ENCODE measurements at places on chromosomes 2 and 18. TPM values are rescaled to one million over a fixed set of nuclear protein-coding genes. Genes with fewer than 3 reads are reported as not detected.

NEMP2 gene
- total RNA-seq, result 10.2 TPM

DNA sequence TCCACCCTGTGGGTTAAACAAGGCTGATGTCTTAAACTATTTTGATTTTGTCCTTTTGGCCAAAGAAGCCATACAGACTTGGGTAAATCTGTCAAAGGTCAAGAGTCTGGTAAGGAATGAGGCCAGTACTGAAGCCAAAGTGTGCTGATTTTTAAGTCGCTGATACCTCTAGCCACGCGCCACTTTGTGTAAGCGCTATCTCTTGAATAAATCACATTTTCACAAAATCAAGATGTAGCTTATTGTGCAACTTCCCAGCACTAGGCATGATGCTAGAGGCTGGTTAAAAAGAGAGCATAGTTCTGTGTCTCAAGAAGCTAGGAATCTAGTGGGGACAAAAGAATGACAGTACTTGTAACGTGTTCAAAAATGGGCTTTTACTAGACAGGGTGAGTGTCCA is 510.6 kb upstream of the RAB6C start:
- no peaks in the 10 kb centered on the region for H3K27me3 ChIP-seq
- no peak for DNase-seq
- H3K4me3 ChIP-seq, result no peak overlapping the region

DNA sequence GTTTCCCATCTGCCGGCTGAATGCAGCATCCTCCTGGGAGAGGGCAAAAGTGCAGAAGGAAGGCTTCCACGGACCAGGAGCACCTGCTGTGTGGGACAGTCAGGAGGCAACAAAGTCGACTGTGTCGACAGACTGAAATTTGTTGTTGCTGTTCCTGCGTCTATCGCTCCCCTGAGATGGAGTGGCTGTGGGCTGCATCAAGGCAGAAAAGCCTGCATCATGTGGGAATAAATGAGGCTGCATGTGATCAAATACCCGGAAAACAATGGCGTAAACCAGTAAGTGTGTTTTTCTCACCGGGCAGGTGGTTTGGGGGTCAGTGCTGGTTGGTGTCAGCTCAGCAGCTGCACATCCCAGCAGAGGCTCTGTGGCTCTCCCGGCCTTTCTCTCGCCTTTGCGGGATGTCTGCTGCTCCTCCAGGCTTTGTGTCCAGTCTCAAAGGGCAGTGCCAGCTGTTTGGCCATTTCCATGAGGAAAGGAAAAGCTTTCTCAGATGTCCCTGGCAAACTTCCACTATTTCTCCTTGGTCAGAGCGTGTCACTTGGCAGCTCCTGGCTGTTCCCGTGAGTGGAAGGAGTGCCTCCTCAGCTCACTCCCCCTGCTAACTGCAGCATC is 262.4 kb downstream of the NDUFA10 start:
- no peaks in the 10 kb centered on the region for H3K36me3 ChIP-seq
- H3K27ac ChIP-seq, result no peak overlapping the region
- peaks cover 44% of the 10 kb centered on the region for H3K4me1 ChIP-seq
- H3K27me3 ChIP-seq, result no peaks in the 10 kb centered on the region
- DNase-seq, result no peak

GRCh38 chr2:16346671-16347070 is 319.0 kb downstream of the CYRIA start:
- no peak overlapping the region for H3K4me3 ChIP-seq
- no peak for DNase-seq
- H3K4me1 ChIP-seq, result no peaks in the 10 kb centered on the region
- no peaks in the 10 kb centered on the region for H3K36me3 ChIP-seq

DNA sequence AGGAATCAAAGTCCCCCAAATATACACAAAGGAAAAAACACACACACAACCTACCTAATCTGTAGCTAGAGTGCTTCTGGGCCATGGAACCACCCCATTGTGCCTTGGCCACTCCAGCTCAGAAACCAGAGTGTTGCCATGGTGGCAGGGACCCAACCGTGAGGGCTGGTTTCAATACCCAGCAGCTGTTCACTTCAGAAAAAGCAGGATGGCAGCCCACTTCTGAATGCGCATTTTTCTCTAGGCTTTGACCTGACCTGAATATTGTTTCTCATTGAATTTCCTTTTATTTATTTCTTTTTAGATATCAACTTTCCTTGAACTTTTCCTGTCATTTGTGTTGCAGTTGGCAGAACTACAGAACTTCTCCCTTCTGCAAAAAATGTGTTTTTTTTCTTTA is 43.0 kb upstream of the EHBP1 start:
- no peak for DNase-seq
- H3K36me3 ChIP-seq, result no peaks in the 10 kb centered on the region
- no peak overlapping the region for H3K27ac ChIP-seq
- H3K4me3 ChIP-seq, result no peak overlapping the region
- H3K4me1 ChIP-seq, result peaks cover 2% of the 10 kb centered on the region

DNA sequence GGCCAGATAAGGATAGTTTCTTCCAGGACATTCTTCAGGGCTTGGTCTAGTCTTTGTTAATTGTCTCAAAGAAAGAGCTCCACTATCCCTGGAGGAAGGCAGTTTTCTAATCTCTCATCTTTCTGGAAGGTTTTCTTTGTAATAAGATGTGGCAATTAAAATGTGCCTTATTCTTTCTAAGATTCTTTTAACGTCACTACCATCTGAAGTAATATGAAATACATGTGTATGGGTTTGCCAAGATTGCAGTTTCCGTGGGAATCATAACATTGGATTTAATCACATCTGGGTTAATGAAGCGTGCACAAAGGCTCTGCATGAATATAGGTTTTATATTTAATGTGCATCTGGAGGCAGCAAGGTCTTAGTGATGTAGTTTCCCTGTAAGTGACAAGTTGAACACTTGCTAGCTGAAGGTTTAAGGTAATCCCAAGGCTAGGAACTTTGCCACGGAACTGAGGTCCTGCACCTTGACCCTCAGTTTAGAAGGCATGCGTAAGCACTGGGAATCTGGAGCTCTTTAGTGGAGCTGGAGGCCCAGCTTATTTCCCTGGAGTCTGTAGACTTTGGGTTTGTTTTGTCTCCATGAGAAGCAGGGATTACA is 25.7 kb downstream of the DIS3L2 start:
- no peak overlapping the region for H3K4me3 ChIP-seq
- H3K27ac ChIP-seq, result no peak overlapping the region
- DNase-seq, result no peak
- H3K4me1 ChIP-seq, result no peaks in the 10 kb centered on the region

Data from thymus (tissue), 14 donors.